ENCODE measurements at places on chromosomes 12 and 14. TPM values are rescaled to one million over a fixed set of nuclear protein-coding genes. Genes with fewer than 3 reads are reported as not detected.

Gene DAO
- not detected for total RNA-seq

Gene DEGS2
- total RNA-seq = not detected

Gene PLEKHD1
- total RNA-seq = 0.69 TPM

DNA sequence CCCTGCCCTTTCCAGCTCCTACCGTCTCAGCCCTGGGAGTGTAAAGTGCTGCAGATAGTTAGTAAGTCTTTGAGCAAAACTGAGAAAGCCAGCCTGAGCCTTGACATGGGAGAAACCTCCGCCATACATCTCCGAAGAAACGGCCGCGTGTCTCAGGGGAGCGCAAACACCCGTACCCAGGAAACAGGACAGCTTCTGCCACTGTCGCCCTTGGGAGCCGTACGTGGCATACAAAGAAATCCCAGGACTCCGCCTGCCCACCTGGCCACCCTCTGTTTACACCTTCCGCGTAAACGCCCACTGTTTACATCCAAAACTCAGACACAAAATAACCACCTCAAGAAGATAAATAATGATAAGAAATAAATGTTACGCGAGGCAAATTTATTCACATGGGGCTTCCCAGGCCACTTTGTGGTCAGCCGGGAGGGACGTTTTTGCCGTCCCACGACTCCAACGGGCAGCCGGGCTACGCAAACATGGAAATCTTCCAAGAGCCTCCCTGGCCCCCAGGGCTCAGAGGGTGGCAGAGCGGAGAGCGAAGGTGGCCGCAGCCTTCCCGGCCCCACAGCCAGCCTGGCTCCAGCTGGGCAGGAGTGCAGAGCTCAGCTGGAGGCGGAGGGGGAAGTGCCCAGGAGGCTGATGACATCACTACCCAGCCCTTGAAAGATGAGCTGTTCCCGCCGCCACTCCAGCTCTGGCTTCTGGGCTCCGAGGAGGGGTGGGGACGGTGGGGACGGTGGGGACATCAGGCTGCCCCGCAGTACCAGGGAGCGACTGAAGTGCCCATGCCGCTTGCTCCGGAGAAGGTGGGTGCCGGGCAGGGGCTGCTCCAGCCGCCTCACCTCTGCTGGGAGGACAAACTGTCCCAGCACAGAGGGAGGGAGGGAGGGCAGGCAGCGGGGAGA, at the start of gene BDKRB2:
Gene BDKRB2 (plus strand): TSS at position 689 of the 908 bp plus-strand sequence. CDS start 32,269 bp downstream, outside the sequence.
- H3K4me1 ChIP-seq = no peaks in the 10 kb centered on the region
- H3K27me3 ChIP-seq = no peaks in the 10 kb centered on the region
- no peaks in the 10 kb centered on the region for H3K36me3 ChIP-seq
- H3K4me3 ChIP-seq = peak within 1 kb of the TSS; percentile 47
- peak; percentile 70 for DNase-seq

DNA sequence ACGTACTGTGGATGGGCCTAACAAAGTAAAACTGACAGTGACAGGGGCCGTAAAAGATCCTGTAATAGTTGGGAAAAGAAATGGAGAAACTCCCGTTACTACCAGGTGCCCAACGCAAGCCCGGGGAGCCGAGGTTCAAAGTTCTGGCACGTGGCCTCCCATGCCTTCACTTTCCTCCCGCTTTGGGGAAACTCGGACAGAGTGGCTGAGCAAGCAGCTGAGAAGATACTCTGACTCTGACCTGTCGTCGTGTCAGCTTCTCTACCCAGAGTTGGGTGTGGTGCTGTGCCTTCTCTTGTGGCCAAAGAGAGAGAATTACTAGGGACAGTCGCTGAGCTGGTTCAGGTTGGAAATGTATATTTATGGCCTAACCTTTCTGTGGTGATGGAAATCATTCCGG, 1.7 kb downstream of the B4GALNT3 start:
- no peaks in the 10 kb centered on the region for H3K36me3 ChIP-seq
- H3K4me3 ChIP-seq = peak overlapping the region; percentile 69
- H3K27me3 ChIP-seq = peaks cover 22% of the 10 kb centered on the region
- no peak overlapping the region for H3K27ac ChIP-seq
- no peak for DNase-seq
- peaks cover 12% of the 10 kb centered on the region for H3K4me1 ChIP-seq

DNA sequence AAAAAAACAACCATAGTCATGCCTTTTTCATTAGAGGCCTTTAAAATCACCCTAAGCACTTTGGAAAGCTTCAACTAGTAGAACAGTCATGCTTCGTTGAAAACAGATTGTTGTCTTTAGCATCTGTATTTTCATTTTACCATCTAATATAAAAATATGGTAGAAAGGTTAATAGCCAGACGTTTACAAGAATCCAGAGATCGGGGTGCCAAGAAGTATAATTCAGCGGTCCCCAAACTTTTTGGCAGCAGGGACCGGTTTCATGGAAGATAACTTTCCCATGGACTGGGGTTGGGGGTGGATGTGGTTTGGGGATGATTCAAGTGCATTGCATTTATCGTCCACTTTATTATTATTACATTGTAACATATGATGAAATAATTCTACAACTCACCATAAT, 138.4 kb downstream of the GLT1D1 start:
- H3K4me3 ChIP-seq = no peak overlapping the region
- no peaks in the 10 kb centered on the region for H3K36me3 ChIP-seq
- no peaks in the 10 kb centered on the region for H3K4me1 ChIP-seq
- no peak overlapping the region for H3K27ac ChIP-seq
- DNase-seq = no peak
